ENCODE measurements at places on chromosomes 12 and 14. TPM values are rescaled to one million over a fixed set of nuclear protein-coding genes. Genes with fewer than 3 reads are reported as not detected.
A peak's percentile ranks its signal among the peaks of the same experiment; 100 is the strongest.

Gene OR11G2
- not detected for total RNA-seq

Gene RNASE7
- not detected for total RNA-seq

Gene CYP46A1
- total RNA-seq: not detected

Gene APOLD1
- total RNA-seq: 189 TPM

Gene KRT81
- not detected for total RNA-seq

Gene PTCSC3
- not detected for total RNA-seq

Gene NUAK1
- 29.7 TPM for total RNA-seq

Gene CDKN3
- total RNA-seq: not detected

- H3K4me3 ChIP-seq: no peak overlapping the region
- no peaks in the 10 kb centered on the region for H3K4me1 ChIP-seq
- DNase-seq: no peak
Measured at GRCh38 chr12:89909753-89910152, 201.1 kb upstream of the ATP2B1 start.

GRCh38 chr12:122489038-122489437 lies 11.7 kb downstream of the ZCCHC8 start:
- no peak for DNase-seq
- H3K27me3 ChIP-seq: no peaks in the 10 kb centered on the region
- no peak overlapping the region for H3K27ac ChIP-seq
- peaks cover 72% of the 10 kb centered on the region for H3K36me3 ChIP-seq
- H3K4me3 ChIP-seq: no peak overlapping the region
- H3K4me1 ChIP-seq: no peaks in the 10 kb centered on the region

DNA sequence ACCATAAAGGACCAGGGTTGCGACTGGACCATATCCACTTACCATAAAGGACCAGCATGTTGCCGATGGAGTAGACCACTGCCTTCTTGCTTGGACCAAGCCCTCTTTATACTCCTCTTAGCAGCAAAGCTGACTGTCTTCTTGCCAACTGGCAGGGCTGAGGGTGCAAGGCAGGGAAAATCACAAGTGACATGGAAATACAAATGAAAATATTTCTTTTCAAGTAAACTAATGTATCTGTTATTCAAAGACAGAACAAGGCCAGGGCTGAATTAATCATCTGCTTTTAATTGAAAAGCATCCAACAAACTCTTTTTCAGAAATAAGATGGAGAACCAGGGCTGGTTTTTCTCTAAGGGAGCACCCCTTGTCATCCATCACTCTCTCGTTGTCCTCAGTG lies at the start of gene CELA1:
Gene CELA1 (minus strand): TSS at position 99 of the 400 bp plus-strand sequence. CDS start 41 bp downstream, at position 58.
- no peak within 1 kb of the TSS for H3K4me3 ChIP-seq
- no peaks in the 10 kb centered on the region for H3K27me3 ChIP-seq
- H3K4me1 ChIP-seq: no peaks in the 10 kb centered on the region
- H3K36me3 ChIP-seq: no peaks in the 10 kb centered on the region

DNA sequence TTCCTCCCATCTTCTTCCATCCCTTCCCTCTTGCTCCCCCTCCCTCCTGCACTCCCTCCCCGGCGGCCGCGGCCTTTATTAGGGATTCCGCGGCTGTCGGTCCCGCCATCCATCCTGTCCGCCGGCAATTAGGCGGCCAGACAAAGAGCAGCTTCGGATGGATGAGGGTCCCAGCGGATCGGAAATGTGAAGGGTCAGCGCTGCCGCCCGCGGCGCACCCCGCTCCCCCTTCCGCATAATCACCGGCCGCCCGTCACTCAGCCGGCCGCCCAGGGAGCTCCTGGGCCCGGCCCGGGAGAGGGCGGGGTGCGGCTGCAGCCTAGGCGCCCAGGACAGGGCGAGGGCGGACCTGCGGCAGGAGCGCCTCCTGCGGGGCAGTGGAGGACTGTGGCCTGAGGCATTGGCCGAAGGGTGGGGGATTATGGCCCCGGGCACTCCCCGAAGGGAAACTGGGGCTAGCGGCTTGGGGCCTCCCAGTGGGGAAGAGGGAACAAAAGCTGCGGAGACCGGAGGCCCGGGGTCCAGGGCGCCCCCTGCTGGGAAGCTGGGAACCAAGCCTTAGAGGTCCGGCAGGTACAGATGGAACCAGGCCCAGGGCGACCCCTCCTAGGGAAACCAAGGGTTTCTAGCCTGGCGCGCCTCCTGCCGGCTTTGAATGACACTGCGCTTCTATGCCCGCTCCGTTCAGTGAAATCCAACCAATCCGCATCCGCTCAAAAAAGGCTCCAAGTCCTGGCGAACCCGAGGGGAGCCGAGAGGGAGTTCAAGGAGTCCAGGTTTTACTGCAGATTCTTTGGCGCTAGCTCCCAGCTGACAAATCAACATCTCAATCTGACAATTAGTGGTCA lies 4.4 kb upstream of the DNAJC22 start:
- DNase-seq: no peak
- no peak overlapping the region for H3K27ac ChIP-seq
- H3K4me3 ChIP-seq: peak overlapping the region; percentile 63
- H3K27me3 ChIP-seq: peaks cover 14% of the 10 kb centered on the region

DNA sequence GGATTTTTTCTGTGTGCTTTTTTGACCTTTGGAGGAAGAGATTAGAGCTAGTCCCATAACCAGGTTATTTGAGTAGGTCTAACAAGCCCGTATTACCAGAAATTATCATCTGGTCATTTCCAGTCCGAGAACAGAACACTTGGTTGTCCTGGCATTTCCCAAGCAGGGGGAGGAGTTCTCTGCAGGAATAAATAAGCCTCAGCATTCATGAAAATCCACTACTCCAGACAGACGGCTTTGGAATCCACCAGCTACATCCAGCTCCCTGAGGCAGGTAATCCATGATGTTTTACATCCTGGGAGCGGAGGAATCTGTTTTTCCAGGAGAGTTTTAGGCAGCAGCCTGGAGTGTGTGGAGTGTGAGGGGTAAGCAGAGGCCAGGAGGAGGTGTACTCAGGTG lies at the start of gene SERPINA3:
Gene SERPINA3 (plus strand): TSS at position 218 of the 400 bp plus-strand sequence. CDS start 2,051 bp downstream, outside the sequence.
- H3K27ac ChIP-seq: peak within 1 kb of the TSS; percentile 36
- H3K4me1 ChIP-seq: no peaks in the 10 kb centered on the region
- H3K27me3 ChIP-seq: no peaks in the 10 kb centered on the region
- DNase-seq: no peak
- no peak within 1 kb of the TSS for H3K4me3 ChIP-seq

DNA sequence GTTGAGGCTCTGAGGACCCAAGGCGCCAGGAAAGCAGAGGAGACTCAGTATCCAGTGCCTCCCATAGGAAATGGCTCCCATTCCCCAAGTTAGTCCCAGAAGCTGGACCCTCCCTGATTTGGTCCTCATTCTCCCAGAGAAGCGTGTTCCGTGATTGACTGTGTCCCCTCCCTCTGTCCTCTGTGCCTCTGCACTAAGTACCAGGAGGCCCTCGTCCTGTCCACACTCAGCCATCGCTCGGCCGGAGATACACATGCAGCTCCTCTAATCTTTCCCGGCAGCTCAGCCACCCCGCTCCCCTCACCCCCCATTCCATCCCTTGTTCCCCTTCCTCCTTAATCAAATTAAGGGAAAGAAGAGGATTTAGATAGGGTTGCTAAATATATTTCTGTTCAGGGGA lies 28.3 kb upstream of the ATP2A2 start:
- H3K4me1 ChIP-seq: peaks cover 16% of the 10 kb centered on the region
- H3K27me3 ChIP-seq: no peaks in the 10 kb centered on the region
- H3K4me3 ChIP-seq: peak overlapping the region; percentile 28

DNA sequence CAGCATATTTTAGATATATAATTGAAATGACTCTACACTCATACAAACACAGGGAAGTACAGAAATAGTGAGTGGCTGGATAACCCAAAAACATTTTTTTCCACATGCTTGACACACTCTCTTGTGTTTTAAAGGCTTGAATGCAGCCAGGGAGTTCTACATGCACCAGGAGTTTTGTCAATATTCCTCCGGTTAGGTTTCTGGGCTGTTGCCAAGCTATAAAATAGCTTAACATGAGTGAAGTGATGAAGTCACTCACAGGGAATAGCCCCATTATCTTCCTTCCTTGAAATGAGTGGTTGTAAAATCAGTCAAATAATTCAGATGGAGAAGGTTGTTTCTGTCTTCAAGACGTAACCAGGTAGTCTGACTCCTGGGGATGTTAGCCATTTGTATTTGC lies 582.7 kb downstream of the SLC6A15 start:
- H3K27ac ChIP-seq: no peak overlapping the region
- H3K4me1 ChIP-seq: no peaks in the 10 kb centered on the region
- no peaks in the 10 kb centered on the region for H3K27me3 ChIP-seq
- H3K36me3 ChIP-seq: no peaks in the 10 kb centered on the region
- H3K4me3 ChIP-seq: no peak overlapping the region
- no peak for DNase-seq

- no peaks in the 10 kb centered on the region for H3K4me1 ChIP-seq
- no peak overlapping the region for H3K27ac ChIP-seq
Measured at GRCh38 chr14:22791301-22791700, 23.9 kb downstream of the SLC7A7 start.

DNA sequence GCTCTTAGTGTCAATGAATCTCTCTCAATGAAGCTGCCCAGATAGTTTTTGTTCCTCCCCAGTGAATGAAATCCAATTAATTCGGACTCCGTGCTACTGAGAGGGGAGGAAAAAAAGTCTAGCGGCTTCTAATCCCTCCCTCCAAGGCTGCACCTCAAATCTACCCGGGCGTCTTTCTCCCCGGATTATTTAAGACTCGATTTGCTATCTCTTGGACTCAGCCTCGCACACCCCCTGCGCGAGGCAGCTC lies 134 bp downstream of the DUSP6 start:
- H3K27me3 ChIP-seq: no peaks in the 10 kb centered on the region
- peaks cover 21% of the 10 kb centered on the region for H3K36me3 ChIP-seq
- no peak for DNase-seq
- H3K4me1 ChIP-seq: peaks cover 9% of the 10 kb centered on the region
- peak overlapping the region; percentile 98 for H3K4me3 ChIP-seq

GRCh38 chr12:30525171-30525570 lies 170.5 kb downstream of the IPO8 start:
- H3K27me3 ChIP-seq: no peaks in the 10 kb centered on the region
- H3K27ac ChIP-seq: no peak overlapping the region
- H3K4me3 ChIP-seq: no peak overlapping the region
- H3K36me3 ChIP-seq: no peaks in the 10 kb centered on the region

- H3K27ac ChIP-seq: peak overlapping the region; percentile 62
- no peak for DNase-seq
- H3K27me3 ChIP-seq: no peaks in the 10 kb centered on the region
- no peaks in the 10 kb centered on the region for H3K36me3 ChIP-seq
Measured at GRCh38 chr12:110234331-110234751, 46.7 kb upstream of the ATP2A2 start.

DNA sequence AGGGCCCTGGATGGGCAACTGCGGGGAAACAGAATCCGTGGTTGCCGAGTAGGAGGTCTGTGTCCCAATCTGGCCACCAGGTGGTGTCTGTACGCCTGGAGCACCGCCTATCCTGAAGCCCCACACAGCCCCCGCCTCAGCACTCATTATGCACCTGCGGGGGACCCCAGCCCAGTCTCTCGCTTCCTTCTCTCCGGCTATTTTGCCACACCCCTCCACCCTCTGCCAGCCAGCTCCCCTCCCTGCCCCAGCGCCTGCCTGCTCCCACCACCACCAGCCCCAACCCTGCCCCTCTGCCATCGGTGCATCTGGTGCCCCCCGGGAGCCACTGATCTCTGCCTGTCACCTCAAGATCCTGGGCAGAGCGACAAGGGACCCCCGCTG lies 2.2 kb upstream of the NXPH4 start:
- H3K4me3 ChIP-seq: no peak overlapping the region
- no peak for DNase-seq
- H3K36me3 ChIP-seq: peaks cover 25% of the 10 kb centered on the region
- H3K4me1 ChIP-seq: peaks cover 35% of the 10 kb centered on the region
- no peaks in the 10 kb centered on the region for H3K27me3 ChIP-seq

- H3K27ac ChIP-seq: no peak overlapping the region
- no peaks in the 10 kb centered on the region for H3K27me3 ChIP-seq
- no peak overlapping the region for H3K4me3 ChIP-seq
- no peak for DNase-seq
Measured at GRCh38 chr12:124715121-124715990, 147.9 kb upstream of the NCOR2 start.

GRCh38 chr12:94925206-94925605 lies 78.3 kb downstream of the NDUFA12 start:
- H3K27me3 ChIP-seq: no peaks in the 10 kb centered on the region
- H3K4me1 ChIP-seq: no peaks in the 10 kb centered on the region
- H3K4me3 ChIP-seq: no peak overlapping the region
- no peak for DNase-seq
- H3K27ac ChIP-seq: no peak overlapping the region
- no peaks in the 10 kb centered on the region for H3K36me3 ChIP-seq

DNA sequence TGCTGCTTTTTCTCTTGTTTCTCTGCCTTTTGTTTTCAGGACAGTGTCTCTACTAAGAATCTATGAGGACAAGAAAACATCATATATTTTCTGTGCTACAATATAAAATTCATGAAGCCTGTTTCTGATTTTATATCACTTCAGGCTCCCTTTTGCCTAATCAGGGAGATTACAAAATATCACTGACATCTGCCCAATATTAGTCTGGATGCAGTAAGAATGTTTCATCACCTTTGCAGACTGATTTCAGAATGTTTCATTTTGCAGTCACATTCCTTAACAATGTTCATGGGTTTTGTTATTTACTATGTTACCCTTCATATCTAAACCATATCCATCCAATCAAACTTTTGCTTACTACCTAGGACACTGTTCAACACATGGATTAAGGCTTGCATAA lies 491 bp upstream of the CLEC6A start:
- no peaks in the 10 kb centered on the region for H3K36me3 ChIP-seq
- no peak for DNase-seq
- no peaks in the 10 kb centered on the region for H3K27me3 ChIP-seq
- H3K27ac ChIP-seq: no peak overlapping the region
- no peaks in the 10 kb centered on the region for H3K4me1 ChIP-seq

Data from ascending aorta (tissue), 2 donors.